Spleen (tissue), 13 donors: ENCODE measurements at places on chromosomes 13 and 19. TPM values are rescaled to one million over a fixed set of nuclear protein-coding genes. Genes with fewer than 3 reads are reported as not detected.
A peak's percentile ranks its signal among the peaks of the same experiment; 100 is the strongest.

Gene TMEM255B
- 10.4 TPM for total RNA-seq

Gene SIGLEC12
- total RNA-seq, result 6.9 TPM

Gene ZNF177
- total RNA-seq, result 1.9 TPM

DNA sequence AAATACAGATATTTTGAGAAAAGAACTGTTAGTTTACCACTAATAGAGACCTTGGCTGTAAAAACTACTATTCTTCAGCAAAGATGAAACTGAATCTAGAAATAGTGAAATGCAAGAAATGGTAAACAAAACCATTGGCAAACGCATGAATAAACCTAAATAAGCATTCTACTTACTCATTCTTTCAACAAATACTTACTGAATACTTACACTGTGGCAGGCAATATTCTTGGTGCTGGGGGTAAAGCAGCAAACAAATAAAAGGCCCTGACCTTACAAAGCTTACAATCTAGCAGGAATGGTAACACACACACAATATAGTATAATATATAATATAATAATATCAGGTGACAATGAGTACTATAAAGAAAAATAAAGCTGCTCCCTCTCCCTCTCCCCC is 38.7 kb downstream of the KATNAL1 start:
- no peaks in the 10 kb centered on the region for H3K4me1 ChIP-seq
- no peak for DNase-seq
- no peak overlapping the region for H3K27ac ChIP-seq
- H3K36me3 ChIP-seq, result no peaks in the 10 kb centered on the region
- no peaks in the 10 kb centered on the region for H3K27me3 ChIP-seq
- no peak overlapping the region for H3K4me3 ChIP-seq

DNA sequence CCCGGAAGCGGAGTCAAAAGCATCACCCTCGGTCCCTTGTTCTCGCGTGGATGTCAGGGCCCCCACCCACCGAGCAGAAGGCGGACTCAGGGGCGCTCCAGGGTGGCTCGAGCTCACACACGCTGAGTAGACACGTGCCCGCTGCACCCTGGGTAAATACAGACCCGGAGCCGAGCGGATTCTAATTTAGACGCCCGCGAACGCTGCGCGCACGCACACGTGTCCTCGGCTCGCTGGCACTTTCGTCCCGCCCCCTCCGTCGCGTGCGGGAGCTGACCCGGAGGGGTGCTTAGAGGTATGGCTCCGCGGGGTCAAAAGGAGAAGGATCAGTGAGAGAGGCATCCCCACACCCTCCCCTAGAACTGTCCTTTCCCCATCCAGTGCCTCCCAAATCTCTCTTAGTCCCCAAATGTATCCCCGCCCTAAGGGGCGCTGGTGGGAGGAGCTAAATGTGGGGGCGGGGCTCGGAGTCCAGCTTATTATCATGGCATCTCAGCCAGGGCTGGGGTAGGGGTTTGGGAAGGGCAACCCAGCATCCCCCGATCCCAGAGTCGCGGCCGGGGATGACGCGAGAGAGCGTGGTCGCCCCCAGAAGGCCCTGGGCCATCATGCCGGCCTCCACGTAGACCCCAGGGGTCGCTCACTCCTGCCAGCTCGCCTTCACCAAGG is 451 bp upstream of the ICAM5 start:
- peak; percentile 87 for DNase-seq
- peaks cover 80% of the 10 kb centered on the region for H3K4me1 ChIP-seq
- peaks cover 21% of the 10 kb centered on the region for H3K36me3 ChIP-seq
- H3K27ac ChIP-seq, result no peak overlapping the region
- peak overlapping the region; percentile 39 for H3K4me3 ChIP-seq

DNA sequence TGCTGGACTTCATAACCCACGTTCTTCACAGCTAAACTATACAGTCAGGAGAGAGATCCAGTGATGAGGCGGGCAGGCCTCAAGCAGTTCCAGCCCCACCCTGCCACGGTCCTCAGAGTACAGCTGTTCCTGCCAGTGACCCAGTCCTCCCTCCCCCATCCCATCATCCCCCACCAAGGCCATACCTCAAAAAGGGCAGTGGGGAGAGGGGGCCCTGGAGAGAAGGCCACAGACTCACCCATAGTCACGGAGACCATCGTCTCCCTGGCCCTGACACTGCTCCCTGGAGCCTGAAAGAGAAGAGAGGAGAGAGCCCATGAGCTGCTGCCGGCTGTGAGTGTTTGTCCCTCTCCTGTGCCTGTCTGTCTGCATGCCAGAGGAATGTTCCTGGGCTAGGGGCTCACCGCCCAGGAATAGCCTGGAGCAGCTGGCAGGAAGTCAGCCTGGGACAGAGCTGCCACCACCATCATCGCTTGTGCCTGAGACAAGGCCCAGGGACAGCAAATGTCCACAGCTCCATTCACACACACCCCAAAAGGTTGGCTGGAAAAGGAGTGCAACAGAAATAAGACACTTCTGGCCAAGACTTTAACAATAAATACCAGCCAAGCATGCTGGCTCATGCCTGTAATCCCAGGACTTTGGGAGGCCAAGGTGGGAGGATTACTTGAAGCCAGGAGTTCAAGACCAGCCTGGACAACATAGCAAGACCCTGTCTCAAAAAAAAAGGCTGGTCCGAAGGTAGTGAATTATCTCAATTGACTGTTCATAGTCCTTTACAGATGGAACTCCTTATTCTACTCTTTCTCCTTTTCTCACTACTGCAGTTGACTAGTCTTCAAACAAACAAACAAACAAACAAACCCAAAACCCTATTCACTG is 6.4 kb downstream of the C19orf47 start:
- H3K4me1 ChIP-seq, result no peaks in the 10 kb centered on the region
- H3K27me3 ChIP-seq, result no peaks in the 10 kb centered on the region
- H3K27ac ChIP-seq, result no peak overlapping the region
- no peak overlapping the region for H3K4me3 ChIP-seq
- H3K36me3 ChIP-seq, result no peaks in the 10 kb centered on the region

DNA sequence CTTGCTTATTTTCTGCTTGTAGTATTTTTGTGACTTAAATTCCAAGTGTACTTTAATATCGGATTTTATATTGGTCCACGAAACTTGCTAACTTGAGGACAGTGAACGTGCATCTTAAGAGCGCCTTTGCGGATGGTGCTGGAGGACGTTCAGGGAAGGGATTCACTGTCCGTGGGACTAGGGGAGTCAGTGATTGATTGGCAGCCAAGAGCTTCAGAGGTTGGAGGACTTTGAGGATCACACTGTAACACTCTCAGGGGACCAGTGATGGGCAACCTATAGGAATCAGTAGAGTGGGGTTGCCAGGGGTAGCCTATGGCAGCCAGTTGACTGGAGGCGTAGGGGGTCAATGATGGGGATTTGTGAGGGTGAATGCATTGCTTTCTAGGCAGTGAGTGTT is 516 bp downstream of the ZNF175 start:
- H3K27ac ChIP-seq, result peak overlapping the region; percentile 79
- H3K27me3 ChIP-seq, result no peaks in the 10 kb centered on the region

GRCh38 chr19:42178791-42179674 is 38.4 kb downstream of the DEDD2 start:
- peaks cover 58% of the 10 kb centered on the region for H3K4me1 ChIP-seq
- H3K27me3 ChIP-seq, result no peaks in the 10 kb centered on the region
- H3K36me3 ChIP-seq, result no peaks in the 10 kb centered on the region
- no peak overlapping the region for H3K27ac ChIP-seq
- no peak overlapping the region for H3K4me3 ChIP-seq

GRCh38 chr19:49592486-49593232 is 1.7 kb downstream of the PRR12 start:
- peaks cover 36% of the 10 kb centered on the region for H3K36me3 ChIP-seq
- peak overlapping the region; percentile 96 for H3K4me3 ChIP-seq
- H3K27ac ChIP-seq, result peak overlapping the region; percentile 92
- H3K4me1 ChIP-seq, result peaks cover 63% of the 10 kb centered on the region
- no peaks in the 10 kb centered on the region for H3K27me3 ChIP-seq
- peak; percentile 79 for DNase-seq
